Naive thymus-derived CD4-positive, alpha-beta T cell (primary cell): ENCODE measurements at places on chromosomes 2 and 18. TPM values are rescaled to one million over a fixed set of nuclear protein-coding genes. Genes with fewer than 3 reads are reported as not detected.
A peak's percentile ranks its signal among the peaks of the same experiment; 100 is the strongest.

DNA sequence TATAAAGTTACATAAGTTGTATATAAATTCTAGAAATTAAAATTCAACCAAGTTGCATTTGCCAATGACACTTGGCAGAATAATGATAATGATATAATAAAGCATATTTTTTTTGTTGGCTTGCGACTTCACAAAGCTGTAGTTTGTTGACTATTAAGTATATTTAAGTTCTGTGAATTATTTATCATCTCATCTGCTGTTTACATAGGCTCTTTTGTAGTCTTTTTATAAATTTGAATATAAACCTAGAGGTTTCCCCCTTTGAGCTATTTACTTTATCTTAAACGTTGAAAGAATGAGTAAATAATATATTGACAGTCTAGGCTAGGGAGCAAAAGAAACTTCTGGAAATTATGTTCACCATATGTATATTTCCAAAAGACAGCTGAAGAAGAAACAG, 32.9 kb downstream of the C18orf63 start:
- no peaks in the 10 kb centered on the region for H3K4me1 ChIP-seq
- H3K36me3 ChIP-seq, result no peaks in the 10 kb centered on the region
- DNase-seq, result no peak
- H3K4me3 ChIP-seq, result no peak overlapping the region

LAMA3 gene
- total RNA-seq, result not detected

DNA sequence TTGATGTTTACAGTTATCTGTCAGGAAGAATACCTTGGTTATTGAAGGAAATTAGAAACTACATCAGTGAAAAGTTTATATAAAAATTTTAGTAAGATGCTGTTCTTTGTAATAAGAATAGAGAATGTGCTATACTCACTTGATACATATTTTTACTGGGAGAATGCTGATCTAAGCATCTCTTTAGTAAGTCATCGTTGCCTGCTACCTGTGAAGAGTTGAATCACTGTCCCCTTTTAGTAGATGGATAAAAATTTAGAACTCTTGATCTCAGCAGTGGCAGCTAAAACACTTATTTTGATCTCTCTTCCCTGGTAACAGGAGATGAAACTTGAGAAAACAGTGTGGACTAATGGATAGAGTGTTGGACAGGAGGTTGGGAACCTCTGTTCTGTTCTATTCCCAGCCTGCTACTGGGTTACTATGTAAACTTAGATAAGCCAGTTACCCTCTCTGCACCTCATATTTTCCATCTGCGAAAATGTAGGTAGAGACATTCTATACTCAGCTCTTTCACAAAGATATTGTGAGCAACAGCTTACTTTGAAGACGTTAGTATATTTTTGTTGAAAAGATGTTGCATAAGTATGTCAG, 100.3 kb downstream of the FEZ2 start:
- H3K4me3 ChIP-seq, result no peak overlapping the region
- no peak for DNase-seq
- no peaks in the 10 kb centered on the region for H3K27me3 ChIP-seq
- H3K27ac ChIP-seq, result no peak overlapping the region
- H3K36me3 ChIP-seq, result no peaks in the 10 kb centered on the region

DNA sequence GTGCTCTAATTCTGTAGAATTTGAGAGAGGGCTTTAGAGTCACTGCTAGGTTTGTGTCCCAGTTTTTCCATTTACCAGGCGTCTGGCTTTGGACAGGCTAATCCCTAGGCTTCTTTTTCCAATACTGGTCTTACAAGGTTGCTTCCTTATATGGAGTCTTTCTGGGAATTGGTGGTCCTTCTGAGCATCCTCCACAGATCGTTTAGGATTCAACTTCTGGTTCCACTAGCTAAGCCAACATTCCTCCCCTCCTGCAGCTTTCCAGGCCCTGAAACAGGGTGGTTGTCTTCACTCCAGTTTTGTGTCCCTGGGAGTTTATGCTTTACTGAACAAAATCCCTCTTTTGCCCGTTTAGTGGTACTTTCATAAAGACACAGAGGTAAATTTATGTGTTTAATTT, 170.6 kb downstream of the CERS6 start:
- no peak overlapping the region for H3K27ac ChIP-seq
- H3K36me3 ChIP-seq, result no peaks in the 10 kb centered on the region
- no peak for DNase-seq
- H3K4me1 ChIP-seq, result peaks cover 14% of the 10 kb centered on the region
- H3K27me3 ChIP-seq, result no peaks in the 10 kb centered on the region

DNA sequence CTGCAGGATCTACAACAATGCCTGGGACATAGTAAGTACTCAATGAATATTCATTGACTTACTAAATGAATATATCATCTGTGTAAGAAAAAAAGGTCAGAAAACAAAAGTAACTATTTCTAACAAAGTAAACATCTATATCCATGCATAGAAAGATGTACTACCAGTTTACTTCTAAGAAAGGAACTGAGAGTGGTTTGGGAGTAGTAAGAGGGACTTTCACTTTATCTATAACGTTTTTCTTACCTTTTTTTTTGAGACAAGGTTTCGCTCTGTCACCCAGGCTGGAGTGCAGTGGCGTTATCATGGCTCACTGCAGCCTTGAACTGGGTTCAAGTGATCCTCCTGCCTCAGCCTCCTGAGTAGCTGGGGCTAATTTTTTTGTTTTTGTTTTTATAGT, 25.7 kb downstream of the DHX57 start:
- no peaks in the 10 kb centered on the region for H3K27me3 ChIP-seq
- no peak overlapping the region for H3K27ac ChIP-seq
- H3K4me3 ChIP-seq, result no peak overlapping the region
- H3K36me3 ChIP-seq, result peaks cover 4% of the 10 kb centered on the region

DNA sequence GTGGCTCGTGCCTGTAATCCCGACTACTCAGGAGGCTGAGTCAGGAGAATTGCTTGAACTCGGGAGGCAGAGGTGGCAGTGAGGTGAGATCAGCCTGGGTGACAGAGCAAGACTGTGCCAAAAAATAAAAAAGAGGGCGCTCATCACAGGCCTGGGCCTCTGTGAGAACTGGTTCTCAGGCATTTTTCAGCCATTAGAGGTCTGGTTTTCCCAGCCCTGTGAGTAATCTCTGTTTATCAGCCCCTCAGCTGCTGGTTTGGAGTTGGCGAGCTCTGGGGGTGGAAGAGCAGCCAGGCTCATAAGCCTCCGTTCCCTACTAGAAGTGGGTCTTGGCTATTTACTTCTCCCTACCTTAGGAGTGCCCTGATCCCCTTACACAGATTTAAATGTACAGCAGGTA, 53.1 kb downstream of the CHRNA1 start:
- H3K4me3 ChIP-seq, result no peak overlapping the region
- no peak overlapping the region for H3K27ac ChIP-seq
- no peaks in the 10 kb centered on the region for H3K4me1 ChIP-seq
- no peaks in the 10 kb centered on the region for H3K36me3 ChIP-seq

DNA sequence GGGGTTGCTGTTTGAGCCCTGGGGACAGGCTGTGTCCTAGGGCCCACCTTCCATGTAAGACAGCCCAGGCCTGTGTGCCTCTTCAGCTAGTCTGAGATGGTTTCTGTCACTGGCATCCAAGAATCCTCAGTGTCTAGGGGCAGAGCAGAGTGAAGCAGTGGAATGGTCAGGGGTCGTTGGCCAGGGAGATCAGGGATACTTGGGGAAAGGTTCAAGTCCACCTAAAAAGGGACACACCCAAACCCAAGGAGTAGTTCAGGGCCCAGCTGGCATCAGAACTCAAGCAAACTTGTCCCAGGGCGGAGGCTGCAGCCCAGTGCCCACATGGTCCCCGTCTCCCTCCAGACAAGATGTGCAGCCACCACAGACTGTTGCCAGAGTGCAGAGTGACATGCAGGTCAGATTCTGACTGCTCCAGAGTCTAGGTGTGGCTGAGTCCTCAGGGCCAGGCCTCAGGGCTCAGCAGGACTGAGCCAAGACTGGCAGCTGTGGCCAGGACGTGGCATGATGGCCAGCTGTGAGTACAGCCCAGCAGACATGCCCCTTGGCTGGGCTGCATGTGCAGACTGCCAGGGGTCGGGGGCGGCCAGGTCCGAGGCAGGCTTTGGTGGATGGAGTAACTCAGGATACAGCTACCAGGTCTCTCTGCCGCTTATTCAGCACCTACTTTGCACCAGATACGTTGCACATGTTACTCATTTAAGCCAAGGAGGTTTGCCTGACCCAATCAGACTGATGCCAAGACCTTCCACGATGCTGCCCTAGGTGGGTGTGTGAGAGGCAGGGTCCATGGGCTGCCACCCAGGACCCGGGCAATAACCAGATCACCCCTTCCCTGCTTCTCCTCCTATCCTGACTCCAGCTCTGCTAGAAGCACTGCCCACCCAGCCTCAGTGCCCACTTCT, 146.6 kb downstream of the SMAD7 start:
- no peaks in the 10 kb centered on the region for H3K27me3 ChIP-seq
- H3K36me3 ChIP-seq, result no peaks in the 10 kb centered on the region
- no peak overlapping the region for H3K27ac ChIP-seq
- no peak overlapping the region for H3K4me3 ChIP-seq
- DNase-seq, result no peak

GRCh38 chr2:131154071-131154531, 49.0 kb downstream of the PLEKHB2 start:
- H3K4me3 ChIP-seq, result peak overlapping the region; percentile 11
- no peaks in the 10 kb centered on the region for H3K27me3 ChIP-seq
- H3K27ac ChIP-seq, result no peak overlapping the region
- peak; percentile 34 for DNase-seq

DNA sequence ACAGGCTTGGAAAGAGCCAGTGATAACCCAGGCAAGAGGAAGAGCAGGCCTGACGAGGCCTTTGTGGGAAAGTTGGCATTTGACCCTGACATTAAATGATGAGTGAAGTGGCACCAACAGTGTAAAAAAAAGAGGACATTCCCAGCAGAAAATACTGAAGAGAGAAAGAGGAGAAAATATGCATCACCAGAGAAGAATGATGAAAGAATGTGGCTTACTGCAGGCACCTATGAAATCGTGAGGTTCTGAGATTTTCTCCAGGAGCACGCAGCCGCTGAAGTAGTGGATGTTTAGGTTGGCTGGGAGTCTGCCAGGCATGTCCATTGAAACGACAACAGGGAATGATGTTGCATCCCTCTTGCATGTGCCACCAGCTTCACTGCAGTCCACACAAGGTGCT, 13.8 kb downstream of the EHD3 start:
- no peak overlapping the region for H3K27ac ChIP-seq
- no peaks in the 10 kb centered on the region for H3K4me1 ChIP-seq

SCN2A gene
- total RNA-seq, result not detected

DNA sequence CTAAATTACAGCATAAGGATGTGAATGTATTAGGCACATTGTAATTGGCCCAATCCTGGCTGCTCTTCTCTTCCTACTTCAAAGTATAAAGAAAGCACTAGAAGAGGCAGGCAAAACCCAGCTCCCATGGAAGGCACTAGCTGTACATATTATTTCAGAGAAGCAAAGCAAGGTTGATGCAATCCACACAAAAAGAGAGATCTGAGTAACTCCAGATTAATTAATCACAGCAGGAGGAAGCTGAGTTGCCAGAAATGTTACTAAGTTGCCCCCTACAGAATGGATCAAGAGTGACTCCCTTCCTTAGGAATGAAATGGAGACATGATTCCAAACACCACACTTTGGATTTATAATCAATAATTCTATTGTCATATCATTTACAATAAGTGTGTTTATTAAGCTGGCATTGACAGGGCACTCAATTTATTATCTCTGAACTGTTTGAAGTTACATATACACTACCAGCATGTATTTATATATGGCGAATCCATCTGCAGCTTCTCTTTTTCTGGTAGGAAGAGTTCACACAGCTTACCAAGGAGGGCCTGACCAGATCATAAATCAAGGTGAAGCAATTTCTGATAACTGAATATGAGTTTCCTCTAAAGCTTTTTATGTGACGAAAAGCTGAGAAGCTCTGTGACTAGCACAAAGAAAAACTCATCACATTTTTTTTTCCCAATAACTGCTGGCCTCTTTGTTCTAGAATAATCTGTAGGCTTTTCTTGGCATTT, 393.1 kb upstream of the LYPD1 start:
- DNase-seq, result no peak
- H3K27ac ChIP-seq, result no peak overlapping the region
- H3K4me3 ChIP-seq, result no peak overlapping the region
- no peaks in the 10 kb centered on the region for H3K27me3 ChIP-seq

IGFBP2 gene
- total RNA-seq, result not detected

GRCh38 chr18:5891184-5891853, 4.0 kb downstream of the TMEM200C start:
- peaks cover 3% of the 10 kb centered on the region for H3K27me3 ChIP-seq
- no peak overlapping the region for H3K4me3 ChIP-seq
- H3K36me3 ChIP-seq, result no peaks in the 10 kb centered on the region
- H3K27ac ChIP-seq, result no peak overlapping the region
- DNase-seq, result no peak

GALNT3 gene
- total RNA-seq, result 3.7 TPM

- DNase-seq, result no peak
- no peaks in the 10 kb centered on the region for H3K36me3 ChIP-seq
- H3K4me1 ChIP-seq, result no peaks in the 10 kb centered on the region
Measured at GRCh38 chr2:45332567-45332966, 278.5 kb downstream of the SRBD1 start.

ABCG5 gene
- not detected for total RNA-seq

DNA sequence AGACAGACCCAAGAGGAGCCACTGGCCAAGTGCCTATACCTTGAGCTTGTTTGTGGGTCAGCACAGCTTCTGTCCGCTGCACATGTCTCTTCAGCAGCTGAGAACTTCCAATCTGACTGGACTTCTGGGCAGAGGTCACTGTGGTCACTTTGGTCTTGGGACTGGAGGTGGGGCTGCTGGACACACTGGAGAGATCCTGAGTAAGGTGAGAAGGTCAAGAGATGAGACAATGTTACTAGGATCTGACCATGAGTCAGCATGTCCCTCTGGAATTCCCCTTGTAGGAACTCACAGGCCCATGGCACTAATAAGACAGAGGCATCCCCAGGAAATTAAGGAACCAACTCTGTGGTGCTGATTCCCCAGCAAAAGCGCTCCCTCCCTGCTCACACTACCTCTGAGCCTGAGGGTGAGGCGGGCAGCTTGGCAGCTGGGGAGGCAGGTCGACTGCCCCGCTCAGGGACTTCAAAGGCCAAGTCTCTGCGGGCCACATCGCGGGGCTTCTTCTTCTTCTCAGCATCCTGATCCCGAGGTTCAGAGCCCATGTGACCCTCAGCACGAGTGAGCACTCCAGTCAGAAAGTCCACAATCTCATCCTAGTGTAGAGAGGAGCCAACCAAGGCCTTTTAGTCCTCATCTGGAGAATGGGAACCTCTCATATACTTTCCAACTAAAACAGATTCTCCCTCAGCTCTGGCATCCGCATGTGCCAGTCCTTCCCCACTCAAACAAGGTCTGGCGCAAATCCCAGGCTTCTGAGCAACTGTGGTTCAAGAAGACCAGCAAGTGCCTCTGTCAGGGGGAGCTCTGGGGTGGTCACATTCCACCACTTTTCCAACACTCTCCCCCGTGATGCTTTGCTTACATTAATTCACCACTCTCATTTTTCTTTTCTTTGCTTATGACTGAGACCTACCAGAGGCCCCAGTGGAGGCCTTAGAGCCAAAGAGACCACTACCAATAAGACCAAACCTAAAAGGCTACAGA, 29.4 kb downstream of the KANSL3 start:
- H3K4me1 ChIP-seq, result no peaks in the 10 kb centered on the region
- no peak overlapping the region for H3K4me3 ChIP-seq
- DNase-seq, result no peak
- peaks cover 92% of the 10 kb centered on the region for H3K36me3 ChIP-seq
- H3K27ac ChIP-seq, result no peak overlapping the region
